Stimulated activated CD8-positive, alpha-beta memory T cell treated with anti-CD3 and anti-CD28 coated beads, Interleukin-4, amount 100 ng/mL, for 1 hour (primary cell): ENCODE measurements at places on chromosomes 3 and 15.

GRCh38 chr15:100517846-100518245, 10.9 kb downstream of the CERS3 start:
- no peak for DNase-seq

DNA sequence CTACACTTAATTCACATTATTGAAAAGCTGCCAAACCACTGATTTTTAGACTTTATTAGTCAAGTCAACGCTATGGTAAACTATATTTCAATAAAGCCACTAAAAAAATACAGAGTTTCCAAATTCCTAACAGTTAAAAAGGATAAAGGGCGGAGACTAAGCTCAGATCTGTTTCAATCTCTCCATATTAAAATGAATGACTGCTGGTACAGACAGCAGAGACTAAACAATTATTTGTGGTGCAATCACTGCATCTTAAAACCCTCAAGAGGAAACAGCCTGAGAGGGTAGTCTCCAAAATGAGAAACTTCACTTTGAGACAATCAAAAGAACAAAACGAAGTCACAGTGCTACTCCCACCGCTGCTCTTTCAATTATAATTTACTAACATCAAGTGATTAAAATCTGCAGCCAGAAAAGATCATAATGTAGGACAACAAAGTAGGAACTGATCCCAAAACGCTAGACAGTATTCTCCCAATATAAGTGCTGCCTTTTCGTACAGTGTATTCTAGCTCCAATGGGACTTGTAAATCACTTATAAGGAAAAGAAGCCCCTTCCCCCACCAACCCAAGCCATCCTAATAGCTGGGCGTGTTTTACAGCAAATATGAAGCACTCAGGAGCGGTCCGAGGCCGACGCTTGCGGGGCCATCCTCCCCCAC, 1.2 kb downstream of the UBP1 start:
- DNase-seq, result no peak

GRCh38 chr3:171286580-171287249, 173.5 kb downstream of the TNIK start:
- no peak for DNase-seq

DNA sequence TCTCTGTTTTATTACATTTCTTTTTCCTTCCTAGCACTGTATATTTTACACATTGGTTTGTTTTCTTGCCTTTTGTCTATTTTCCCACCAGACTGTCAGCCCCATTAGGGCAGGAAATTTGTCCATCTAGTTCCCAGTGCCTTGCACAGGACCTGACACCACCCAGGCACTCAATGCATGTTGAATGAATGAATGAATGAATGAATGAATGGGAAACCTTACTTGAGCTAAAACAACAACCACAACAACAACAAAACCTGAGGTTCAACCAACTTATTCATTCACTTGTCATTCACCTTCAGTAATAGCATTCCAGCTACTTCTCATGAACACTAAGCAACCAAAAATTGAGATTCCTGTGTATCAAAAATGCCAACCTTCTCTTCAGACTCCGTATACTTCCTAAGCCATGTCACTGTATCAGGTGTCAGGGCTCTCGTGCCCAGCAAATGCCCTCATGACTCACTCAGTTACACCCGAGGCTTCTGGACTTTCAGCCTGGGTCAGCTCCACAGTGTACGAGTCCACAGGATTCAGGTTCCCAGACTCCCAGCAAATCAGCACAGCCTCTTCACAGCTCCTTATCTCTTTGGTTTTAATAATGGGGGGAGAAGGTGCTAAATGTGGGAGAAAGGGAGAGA, 37.3 kb downstream of the FSD2 start:
- DNase-seq, result no peak

DNA sequence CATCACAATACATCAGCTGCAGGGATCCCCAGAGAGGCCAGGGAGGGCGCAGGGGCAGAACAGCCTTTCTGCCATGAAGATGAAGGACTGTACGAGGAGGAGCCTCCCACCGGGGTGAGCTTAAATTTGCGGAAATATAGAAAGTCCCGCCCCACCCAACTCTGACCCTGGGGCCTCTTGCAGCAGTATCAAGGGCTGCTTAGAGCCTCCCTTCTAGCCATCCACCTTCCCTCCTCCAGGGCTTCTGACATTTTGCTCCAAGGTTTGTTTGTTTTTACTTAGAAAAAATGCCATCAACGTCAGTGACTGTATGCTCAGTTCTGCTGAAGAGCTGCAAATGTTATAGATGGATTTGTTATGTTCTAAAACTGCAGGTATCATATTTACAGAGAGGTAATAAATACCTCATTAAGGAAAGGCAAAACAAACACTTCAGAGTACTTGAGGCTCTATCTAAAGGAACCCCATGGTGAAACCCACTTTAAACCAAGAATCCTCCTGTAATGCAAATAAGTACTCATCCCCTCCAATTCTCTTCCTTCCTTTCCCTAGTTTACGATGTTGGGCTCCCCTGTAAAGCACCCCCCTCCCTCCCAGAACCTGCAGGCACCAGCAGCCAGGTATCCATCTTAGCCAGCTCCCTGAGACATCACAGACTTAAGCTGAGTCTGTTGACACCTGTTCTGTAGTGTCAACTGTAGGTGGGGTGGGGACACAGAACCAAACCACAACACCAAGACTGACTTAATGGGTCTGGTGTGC, 30.5 kb downstream of the RFTN1 start:
- no peak for DNase-seq

DNA sequence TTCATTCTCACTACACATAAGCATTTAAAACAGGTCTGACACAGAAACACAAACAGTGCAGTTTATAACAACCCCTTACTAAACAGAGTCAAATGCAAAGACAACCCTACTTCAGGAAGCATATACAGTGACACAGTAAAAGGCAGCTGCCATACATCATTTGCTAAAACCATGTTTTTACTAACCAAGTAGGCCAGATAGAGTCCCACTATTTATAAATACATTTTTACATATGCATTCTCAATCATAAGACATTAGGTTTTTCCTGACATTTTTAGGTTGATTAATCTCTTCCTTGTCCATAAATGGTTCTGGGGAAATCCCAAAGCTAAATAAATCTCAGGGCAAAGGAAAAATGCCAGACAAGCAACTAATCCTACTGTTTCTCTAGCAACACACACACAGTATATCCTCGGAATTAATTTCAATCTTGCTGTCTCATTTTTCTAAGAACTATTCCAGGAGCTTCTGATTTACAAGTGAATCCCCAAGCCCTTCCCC, 39.0 kb downstream of the CHAC1 start:
- no peak for DNase-seq

- DNase-seq, result no peak
These were observed 47.6 kb upstream of the POMGNT2 start for GRCh38 chr3:43153216-43154083.

DNA sequence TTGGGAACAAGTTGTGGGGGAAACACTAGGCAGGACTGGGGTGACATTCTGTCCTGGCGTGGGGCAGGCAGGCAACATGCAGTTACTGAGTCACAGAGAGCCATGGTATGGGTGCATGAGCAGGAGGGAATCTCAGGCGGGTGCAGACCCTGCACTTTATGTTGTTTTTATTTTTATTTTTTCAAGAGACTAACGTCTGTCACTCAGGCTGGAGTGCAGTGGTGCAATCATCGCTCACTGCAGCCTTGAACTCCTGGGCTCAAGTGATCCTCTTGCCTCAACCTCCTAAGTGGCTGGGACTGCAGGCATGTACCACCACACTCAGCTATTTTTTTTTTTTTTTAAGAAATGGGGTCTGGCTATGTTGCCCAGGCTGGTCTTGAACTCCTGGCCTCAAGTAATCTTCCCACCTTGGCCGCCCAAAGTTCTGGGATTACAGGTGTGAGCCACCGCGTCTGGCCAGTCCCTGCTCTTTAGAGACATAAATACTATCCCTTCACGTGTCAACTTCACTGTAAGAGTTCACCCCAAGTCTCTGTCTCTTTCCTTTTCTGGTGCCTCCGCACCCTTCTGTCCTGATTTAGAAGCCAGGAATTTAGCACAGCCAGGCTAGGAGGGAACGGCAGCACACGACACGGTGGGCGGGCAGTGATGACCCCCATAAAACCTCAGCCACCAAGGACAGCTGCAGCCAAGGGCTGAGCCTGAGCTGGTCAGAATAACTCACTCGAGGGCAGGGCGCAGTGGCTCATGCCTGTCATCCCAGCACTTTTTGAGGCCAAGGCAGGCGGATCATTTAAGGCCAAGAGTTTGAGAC, 72.8 kb upstream of the IQSEC1 start:
- no peak for DNase-seq
